T-helper 17 cell (primary cell): ENCODE measurements at places on chromosomes 4 and X.
A peak's percentile ranks its signal among the peaks of the same experiment; 100 is the strongest.

DNA sequence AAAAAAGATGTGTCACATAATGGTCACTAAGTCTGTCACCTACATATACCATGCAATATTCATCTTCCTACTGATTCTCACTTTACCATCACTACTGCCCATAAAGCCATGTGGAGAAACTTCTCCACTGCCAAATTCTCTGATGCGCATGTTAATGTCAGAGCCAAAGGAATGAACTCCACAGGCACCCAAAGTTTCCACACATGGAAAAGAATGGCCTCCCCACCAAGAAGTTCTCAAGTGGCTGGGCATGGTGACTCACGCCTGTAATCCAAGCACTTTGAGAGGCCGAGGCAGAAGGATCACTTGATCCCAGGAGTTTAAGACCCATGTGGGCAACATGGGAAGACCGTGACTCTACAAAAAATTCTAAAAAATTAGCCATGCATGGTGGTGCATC lies 43.8 kb upstream of the UGDH start:
- H3K4me1 ChIP-seq = peaks cover 3% of the 10 kb centered on the region
- H3K27ac ChIP-seq = no peak overlapping the region
- H3K27me3 ChIP-seq = no peaks in the 10 kb centered on the region

DNA sequence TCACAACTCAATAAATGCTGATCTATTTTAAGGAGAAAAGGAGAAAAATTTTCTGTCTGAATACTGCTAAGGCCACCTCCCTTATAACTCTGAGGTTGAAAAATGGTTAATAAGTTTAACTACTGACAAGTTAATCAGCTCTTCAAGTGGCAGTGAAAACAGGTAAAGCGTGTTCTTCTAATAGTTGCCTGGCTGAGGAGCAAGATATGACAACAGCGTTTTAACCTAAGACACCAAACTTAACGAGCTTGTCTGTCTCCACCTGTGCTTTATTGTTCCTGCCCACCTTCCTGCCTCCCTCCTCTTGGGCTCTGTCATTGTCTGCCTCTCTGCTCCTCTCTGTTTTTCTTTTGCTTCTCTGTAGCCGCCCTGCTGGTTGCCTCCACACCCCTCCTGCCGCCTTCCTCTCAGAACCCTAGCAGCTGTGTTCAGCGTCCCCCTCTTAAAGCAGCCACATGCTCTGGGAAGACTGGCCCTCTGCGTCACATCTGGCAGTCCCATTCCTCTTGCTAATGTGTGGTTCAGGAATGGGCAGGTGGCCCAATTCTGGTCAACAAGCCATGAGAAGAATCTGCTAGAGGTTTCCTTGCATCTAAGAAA lies 4.3 kb upstream of the TSPAN5 start:
- DNase-seq = no peak
- H3K36me3 ChIP-seq = peaks cover 2% of the 10 kb centered on the region
- peak overlapping the region; percentile 97 for H3K27ac ChIP-seq

- no peaks in the 10 kb centered on the region for H3K4me1 ChIP-seq
- H3K4me3 ChIP-seq = no peak overlapping the region
- no peak overlapping the region for H3K27ac ChIP-seq
- H3K27me3 ChIP-seq = no peaks in the 10 kb centered on the region
- DNase-seq = no peak
- H3K36me3 ChIP-seq = no peaks in the 10 kb centered on the region
Observed at GRCh38 chr4:164706675-164707074, 47.3 kb upstream of the SMIM31 start.

DNA sequence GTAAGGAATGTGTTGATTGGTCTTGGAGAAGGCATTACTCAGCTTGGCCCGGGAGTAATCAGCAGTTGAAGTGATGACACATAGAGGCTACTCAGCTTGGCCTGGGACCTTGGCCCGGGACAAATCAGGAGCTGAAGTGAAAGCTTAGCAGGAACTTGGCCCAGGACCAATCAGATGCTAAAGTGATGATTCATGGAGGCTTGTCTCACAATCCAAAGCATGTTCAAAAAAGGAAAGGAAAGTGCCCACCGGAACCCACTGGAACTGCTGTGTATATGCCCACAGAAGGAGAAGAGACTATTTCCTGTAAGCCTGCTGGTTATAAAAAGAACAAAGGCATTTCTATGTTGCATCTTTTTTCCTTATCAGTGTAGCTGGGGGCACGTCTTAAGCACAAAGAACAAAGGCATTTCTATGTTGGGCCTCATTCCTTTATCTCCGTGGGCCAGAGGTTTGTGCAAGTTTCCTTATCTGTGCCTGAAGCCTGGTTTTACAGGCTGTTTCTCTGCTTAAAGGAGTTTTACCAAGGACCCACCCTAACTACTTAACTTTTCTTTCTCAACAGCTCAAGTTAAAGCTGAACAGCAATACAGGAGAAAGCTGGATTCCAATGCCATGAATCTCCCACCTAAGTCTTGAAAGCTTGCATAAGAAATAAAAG lies 1176.7 kb downstream of the NLGN4X start:
- no peaks in the 10 kb centered on the region for H3K4me1 ChIP-seq
- H3K27ac ChIP-seq = no peak overlapping the region
- no peaks in the 10 kb centered on the region for H3K27me3 ChIP-seq
- no peaks in the 10 kb centered on the region for H3K36me3 ChIP-seq

- no peaks in the 10 kb centered on the region for H3K27me3 ChIP-seq
- H3K4me1 ChIP-seq = peaks cover 5% of the 10 kb centered on the region
- H3K36me3 ChIP-seq = peaks cover 2% of the 10 kb centered on the region
- no peak overlapping the region for H3K27ac ChIP-seq
Observed at GRCh38 chrX:47593522-47593921, 11.3 kb downstream of the TIMP1 start.

DNA sequence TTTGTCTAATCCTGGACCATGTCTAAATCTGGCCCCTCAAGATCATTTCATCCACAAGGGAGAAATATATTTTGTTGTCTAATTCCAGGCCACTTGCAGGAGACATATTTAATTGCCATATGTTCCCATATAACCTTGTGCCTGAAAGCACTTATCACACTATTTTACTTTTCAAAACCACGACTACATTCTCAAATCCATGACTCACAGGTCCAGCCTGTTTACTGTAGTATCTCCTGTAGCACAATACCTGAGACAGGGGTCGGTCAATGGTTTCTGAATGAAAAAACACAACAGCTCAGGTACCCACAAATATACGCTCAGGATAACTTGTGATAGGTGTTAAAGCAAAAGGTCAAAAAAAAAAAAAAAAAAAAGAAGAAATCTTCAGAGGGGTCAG lies 60.9 kb downstream of the SEC24D start:
- H3K4me3 ChIP-seq = no peak overlapping the region
- H3K27me3 ChIP-seq = no peaks in the 10 kb centered on the region
- DNase-seq = no peak
- peaks cover 6% of the 10 kb centered on the region for H3K4me1 ChIP-seq
- no peaks in the 10 kb centered on the region for H3K36me3 ChIP-seq

DNA sequence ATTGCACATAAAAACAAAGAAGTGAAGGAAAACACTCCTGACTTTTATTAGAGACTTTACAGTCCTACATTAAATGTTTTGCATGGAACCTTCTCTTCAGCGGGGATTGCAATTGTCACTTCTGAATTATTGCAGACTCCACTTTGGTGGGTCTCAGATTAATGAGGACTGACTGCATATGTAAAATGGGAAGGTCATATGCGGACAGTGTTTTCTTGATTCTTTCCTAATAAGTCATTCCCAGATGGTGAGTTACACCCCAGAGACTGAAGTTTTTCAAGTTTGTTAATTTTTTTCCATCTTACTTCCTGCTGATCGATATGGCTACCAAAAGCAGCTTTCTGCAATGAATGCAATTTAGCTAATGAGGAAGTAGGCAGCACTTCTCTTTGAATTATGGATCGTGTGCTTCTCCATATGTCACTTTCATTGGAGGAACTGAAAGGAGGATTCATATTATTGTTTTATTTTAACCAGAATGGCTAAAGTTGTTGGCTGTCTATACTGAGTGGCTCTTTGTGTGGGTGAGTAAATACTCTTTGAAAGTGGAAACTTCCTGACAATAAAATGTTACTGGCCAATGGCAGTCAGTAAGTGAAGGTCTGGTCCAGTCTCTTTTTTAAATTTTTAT lies 119.3 kb upstream of the CLNK start:
- no peaks in the 10 kb centered on the region for H3K36me3 ChIP-seq
- H3K27ac ChIP-seq = no peak overlapping the region
- DNase-seq = no peak
- no peaks in the 10 kb centered on the region for H3K4me1 ChIP-seq

DNA sequence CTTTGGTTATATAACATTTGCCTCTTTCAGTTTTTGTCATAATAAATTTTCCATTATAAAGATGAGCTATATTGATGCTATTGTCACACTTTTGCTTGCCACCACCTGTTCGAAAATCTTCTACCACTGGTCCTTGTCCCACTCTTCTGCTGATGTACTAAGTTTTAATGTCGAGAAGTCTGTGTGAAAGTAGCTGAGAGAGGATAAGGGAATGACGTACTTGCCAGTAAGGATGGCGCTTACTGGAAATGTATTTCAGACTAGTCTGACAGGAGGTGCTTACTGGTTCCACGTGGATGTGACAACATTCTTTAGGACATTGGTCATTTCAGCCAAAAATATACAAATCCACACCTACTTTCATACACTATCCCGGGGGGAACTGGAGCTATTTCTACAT lies 132.7 kb upstream of the NR3C2 start:
- H3K27ac ChIP-seq = no peak overlapping the region
- no peak for DNase-seq
- H3K4me3 ChIP-seq = no peak overlapping the region

DNA sequence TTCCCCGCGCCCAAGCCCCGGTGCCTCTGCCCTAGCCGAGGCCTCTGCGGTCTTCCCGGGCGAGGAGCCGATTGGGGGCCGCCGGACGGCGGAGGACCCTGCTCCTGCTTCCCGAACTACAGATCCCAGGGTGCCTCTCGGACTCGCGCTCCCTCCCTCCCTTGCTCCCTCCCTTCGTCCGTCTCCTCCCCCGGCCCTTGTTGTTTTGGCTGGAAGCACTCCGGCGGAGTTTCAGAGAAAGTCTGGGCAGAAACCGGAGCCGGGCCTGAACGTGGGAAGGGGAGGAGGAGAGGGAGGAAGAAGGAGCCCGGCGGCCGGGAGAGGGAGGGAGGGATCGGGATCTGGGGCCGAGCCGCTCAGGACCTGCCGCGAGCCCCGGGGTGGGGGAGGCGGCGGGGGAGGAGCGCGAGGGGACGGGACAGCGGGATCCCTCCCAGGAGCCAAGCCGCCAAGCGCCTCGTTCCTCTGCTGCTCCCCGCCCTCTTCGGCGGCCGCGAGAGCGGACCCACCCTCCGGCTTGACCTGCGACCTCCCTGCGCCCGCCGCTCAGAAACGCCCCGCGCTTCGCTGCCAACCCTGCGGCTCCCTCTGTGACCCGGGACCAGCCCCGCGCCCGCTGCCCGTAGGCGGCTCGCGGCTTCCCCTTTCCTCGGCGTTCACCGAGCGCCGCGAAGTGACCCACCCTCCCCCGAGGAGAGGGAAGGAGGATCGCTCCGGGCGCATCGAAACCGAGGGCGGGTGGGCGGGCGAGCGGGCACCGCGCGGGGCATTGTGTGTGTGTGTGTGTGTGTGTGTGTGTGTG lies 496 bp upstream of the GAB1 start:
- peaks cover 8% of the 10 kb centered on the region for H3K36me3 ChIP-seq
- DNase-seq = no peak
- H3K4me3 ChIP-seq = peak overlapping the region; percentile 91
- H3K27me3 ChIP-seq = peaks cover 45% of the 10 kb centered on the region
- H3K27ac ChIP-seq = no peak overlapping the region
- H3K4me1 ChIP-seq = peaks cover 4% of the 10 kb centered on the region

- H3K4me1 ChIP-seq = no peaks in the 10 kb centered on the region
- no peaks in the 10 kb centered on the region for H3K27me3 ChIP-seq
- H3K4me3 ChIP-seq = no peak overlapping the region
- H3K27ac ChIP-seq = no peak overlapping the region
- H3K36me3 ChIP-seq = no peaks in the 10 kb centered on the region
Observed at GRCh38 chrX:88355252-88355651, 391.8 kb upstream of the CPXCR1 start.

- no peaks in the 10 kb centered on the region for H3K4me1 ChIP-seq
- no peaks in the 10 kb centered on the region for H3K36me3 ChIP-seq
- no peak overlapping the region for H3K4me3 ChIP-seq
- H3K27ac ChIP-seq = no peak overlapping the region
Observed at GRCh38 chr4:79147251-79147650, 178.6 kb downstream of the NAA11 start.

DNA sequence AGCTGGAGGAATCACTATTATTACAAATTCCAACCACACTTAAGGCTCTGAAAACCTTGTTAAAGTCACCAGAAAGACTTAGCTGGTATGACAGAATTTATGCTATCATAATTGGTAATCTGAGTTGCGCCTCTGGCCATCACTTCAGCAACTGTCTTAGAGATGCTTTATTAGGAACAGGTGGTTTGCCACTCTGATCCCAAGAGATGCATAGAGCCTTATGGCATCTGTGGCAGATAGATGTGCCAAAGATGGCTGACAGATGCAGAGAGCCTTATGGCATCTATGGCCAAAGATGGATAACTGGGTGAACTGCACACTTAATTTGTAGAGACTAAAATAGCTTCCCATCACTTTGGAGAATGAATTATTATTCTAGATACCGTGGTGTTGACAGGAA lies 32.3 kb upstream of the PLAC8 start:
- DNase-seq = no peak
- peaks cover 7% of the 10 kb centered on the region for H3K4me1 ChIP-seq
- H3K36me3 ChIP-seq = no peaks in the 10 kb centered on the region
- H3K27me3 ChIP-seq = no peaks in the 10 kb centered on the region

GRCh38 chrX:110741213-110741796 lies 54.3 kb downstream of the CHRDL1 start:
- H3K27me3 ChIP-seq = peaks cover 5% of the 10 kb centered on the region
- no peak for DNase-seq
- H3K4me3 ChIP-seq = no peak overlapping the region
- no peaks in the 10 kb centered on the region for H3K36me3 ChIP-seq

DNA sequence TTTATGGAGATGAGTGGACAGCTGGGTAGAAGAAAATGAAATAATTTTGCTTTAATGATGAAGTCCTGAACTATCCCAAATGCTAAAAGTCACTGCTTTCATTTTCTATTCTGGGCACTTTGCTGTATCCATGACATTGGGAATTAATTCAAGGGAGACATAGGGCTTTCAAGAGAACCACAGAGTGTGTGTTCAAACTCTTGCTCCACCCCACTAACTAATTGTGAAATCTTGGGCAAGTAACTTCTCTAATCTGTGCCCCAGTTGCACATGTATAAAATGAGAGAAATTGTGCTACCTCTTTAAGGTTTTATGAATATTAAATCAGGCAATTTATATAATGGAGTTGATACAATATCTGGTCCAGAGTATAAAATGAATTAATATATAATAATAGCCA lies 1422.0 kb downstream of the ADGRL3 start:
- H3K4me3 ChIP-seq = no peak overlapping the region
- DNase-seq = no peak
- no peaks in the 10 kb centered on the region for H3K27me3 ChIP-seq
- no peak overlapping the region for H3K27ac ChIP-seq
- H3K4me1 ChIP-seq = no peaks in the 10 kb centered on the region

GRCh38 chr4:143531380-143531779 lies 17.9 kb downstream of the SMARCA5 start:
- H3K27me3 ChIP-seq = no peaks in the 10 kb centered on the region
- no peak for DNase-seq

DNA sequence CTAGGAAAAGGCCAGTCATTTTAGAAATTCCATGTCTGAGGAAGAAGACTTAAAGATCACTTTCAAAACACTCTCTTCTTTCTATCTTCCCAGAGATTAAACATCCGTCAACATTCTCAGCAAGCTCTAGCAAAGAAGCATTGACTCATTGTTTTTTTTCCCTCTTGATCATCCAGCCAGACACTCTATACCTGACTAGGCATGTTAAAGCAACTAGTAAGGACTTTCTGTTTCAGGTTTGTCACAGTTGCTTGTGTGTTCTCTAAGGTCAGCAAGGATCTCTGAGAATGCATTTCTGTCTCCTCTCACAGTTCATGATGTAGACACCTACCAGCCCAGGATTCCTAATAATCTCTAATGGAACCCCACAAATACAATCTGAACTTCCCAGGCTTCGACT lies 112.2 kb downstream of the IL13RA2 start:
- H3K36me3 ChIP-seq = no peaks in the 10 kb centered on the region
- H3K4me3 ChIP-seq = no peak overlapping the region
- no peak for DNase-seq
